ENCODE measurements at places on chromosomes 5 and 9.

DNA sequence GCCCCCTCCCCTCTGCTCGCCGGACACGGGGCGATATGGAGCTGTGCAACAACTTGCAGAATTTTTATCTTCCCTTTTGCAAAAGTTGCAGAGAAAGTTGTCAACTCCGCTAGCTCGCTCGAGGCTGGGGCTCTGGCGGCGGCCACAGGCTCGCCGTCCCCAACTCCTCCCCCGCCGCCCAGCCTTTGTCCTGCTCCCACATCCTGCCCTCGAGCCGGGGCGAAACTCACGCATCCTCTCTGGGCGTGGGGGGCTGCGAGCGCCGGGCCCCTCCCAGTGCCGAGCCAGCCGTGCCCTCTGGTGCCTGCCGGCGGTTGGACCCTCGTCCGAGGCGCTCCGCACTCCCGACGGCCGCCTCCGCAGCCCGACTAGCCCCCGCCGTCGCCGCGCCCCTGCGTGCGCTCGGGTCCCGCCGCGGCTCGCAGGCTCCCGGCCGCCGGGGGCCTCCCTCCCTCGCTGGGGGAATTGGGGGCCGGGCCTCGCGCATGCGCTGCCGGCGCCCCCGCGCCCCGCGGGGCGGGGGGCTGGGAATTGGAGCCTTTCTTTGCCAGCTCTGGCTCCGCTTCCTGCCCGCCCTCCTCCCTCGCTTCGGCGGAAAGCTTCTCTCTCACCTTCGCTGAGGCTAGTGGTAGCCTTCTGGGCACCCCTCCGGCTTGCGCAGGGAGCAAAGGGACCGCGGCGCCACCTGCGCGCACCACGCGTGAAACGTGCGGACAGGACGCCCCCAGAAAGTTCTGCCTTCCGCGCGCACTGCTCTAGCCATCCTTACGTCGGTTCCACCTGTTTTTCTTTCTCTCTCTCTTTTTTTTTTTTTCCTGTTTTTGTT is at the start of gene CCNJL:
Gene CCNJL (minus strand): TSS at position 431 of the 826 bp plus-strand sequence. CDS start 641 bp downstream, outside the sequence.
- no peak for DNase-seq

DNA sequence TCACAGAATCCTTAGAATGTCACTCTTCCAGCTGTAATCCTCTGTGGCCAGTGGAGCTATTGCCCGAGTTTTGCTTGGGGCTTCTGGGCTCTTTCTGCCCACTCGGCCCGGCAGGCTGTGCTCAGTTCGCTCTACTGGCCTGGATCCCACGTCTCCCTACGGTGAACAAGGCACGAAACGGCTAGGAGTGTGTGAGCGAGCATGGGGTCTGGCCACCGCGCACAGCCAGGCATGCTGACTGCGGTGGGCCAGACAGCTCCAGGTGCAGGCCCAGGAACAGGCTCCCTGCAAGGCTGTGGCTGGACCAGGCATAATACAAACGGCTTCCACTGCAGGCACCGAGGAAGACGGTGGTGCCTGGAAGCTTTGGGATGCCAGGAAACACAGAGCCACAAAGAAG is 2035.5 kb upstream of the ACO1 start:
- DNase-seq: no peak

- DNase-seq: no peak
These were observed 77.2 kb downstream of the PAX5 start for GRCh38 chr9:36956908-36957307.

DNA sequence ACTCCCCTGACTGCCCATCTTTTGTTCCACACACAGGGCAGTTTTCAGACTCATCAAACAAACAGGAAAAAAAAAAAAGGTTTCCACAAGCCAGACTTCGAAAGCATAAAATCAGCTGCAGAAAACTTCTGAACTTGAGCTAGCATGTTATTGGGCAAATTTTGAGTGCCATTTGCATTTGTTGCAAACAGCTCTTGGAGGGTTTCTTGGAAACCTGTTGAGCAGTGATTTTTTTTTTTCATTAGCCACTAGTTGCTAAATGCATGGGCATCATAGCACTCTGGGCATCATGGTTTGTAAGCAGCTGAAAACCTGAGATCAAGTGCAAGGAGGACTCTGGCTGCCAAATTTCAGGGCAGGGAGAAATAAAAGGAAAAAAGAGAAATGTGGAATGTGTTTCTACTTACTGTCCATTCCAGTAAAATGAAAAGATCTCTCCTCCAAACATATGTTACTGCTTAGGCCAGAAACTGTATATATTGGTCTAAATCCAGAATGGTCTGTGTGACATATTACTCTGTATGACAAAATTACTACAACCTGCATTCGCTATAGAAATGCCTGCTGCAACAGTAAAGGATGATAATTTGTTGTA is 85.2 kb upstream of the SMIM23 start:
- no peak for DNase-seq

DNA sequence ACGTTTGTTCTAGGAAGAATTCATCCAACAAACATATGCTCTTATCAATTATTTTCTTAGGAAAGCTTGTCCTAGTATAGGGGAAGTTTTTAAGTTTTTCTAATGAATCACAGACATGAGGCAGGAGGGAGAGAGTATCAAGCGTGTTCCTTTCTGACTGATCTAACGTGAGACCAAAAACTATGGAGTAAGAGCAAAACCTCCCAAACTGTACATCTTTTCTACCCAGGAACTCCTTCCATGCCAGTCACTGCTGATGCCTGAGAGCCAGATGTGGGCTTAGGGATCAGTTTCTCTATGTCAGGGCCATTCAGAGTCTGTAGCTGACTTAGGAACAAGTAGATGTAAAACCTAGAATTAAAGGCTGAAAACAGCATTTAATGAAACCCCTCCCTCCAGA is 51.7 kb upstream of the NFIB start:
- DNase-seq: no peak

GRCh38 chr5:150068961-150069645 is 17.3 kb downstream of the CSF1R start:
- no peak for DNase-seq

GRCh38 chr9:5264219-5264595 is 33.0 kb downstream of the INSL4 start:
- DNase-seq: no peak

DNA sequence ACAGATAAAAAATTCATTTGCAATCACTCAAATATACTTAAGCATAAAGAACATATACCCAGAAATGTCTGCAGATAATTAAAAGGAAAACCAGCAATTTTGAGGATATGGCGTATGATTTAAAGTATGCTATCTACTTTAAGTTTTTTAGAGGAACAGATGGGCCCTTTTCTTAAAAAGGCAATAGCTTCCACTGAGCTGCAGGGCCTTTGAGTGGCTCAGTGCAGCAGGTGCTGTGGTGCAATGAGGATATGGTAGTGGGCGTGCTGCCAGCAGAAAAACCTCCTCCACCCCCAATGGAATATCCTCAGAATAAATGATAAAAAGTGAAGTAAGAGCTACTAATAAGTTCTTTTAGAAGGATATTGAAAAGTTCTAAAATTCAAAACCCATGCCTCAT is 814.5 kb downstream of the MTRR start:
- no peak for DNase-seq

GRCh38 chr5:140141241-140141640 is 15.5 kb downstream of the IGIP start:
- DNase-seq: no peak

DNA sequence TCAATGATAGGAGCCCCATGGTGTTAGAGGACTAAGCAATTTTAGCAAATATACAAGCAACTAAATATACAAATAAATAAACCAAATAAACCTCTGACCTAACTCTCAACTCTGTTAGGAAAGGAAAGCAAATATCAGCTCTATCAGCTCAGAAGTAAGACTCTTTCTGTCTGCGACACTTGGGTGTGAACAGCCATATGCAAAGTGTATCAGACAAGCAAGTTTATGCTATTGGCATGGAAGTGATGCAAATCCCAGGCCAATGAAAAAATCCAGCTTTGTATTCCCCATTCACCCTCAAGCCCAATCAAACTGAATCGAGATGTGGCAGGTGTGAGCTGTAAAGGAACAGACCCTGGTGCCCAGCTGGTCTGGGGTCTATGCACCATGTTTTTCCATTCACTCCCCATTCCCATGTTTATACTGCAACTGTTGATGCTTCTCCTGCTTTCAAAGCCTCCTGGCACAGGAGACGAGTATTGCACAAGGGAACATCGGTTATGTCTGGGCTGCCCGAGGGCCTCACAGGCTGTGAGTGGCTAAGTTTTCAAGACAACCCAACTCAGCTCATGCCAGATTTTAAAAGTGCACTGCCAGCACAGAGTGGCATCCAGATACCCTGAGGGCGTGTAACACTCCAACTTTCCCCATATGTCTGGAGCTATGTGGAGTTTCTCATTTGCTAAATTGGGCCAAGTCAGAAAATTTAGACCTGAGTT is 73.1 kb downstream of the FEM1C start:
- DNase-seq: no peak

GRCh38 chr5:132426525-132427138 is 57.1 kb downstream of the SLC22A5 start:
- peak; percentile 83 for DNase-seq

DNA sequence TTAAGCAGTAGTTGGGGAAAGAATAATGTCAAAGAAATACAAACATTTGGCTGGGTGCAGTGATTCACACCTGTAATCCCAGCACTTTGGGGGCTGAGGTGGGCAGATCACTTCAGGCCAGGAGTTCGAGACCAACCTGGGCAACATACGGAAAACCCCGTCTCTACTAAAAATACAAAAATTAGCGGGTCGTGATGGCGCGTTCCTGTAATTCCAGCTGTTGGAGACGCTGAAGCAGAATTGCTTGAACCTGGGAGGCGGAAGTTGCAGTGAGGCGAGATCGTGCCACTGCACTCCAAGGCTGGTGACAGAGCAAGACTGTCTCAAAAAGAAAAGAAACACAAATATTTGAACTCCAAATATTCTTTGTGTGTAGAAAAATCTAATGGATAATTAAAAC is 4.7 kb downstream of the MATR3 start:
- DNase-seq: no peak

GRCh38 chr5:179326122-179326927 is 18.9 kb downstream of the ADAMTS2 start:
- DNase-seq: no peak

DNA sequence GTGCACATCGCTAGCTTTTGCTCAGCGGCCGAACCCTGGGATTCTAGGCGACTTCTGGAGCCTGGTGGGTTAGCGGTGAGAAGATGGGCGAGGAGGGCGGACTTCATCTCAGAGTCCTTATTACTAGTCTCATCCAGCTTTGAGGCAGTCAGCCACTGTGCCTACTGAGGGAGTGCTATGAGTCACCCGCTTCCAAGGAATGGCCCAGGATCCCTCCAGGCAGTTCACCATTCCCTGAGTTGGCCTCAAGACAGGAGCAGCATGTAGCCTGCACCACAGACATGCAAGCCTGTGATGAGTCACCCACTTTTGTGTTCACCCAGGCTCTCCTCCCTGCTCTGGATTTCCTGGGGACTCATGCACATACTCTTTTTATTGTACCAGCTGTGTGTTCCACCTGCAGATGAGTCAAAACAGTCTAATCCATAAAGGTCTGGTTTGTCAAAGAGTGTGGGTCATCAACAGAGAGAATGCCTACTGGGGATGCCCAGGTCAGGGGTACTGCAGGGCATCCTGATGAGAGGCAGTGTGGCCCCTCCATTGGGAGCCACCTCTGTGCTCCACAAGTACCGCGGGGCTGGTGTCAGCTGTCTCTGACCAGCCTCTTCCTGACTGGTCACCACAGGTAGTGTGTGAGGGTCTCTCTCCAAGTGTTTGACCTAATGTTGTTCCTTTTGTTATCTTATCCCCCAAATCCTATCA is 20.2 kb downstream of the SLC22A5 start:
- DNase-seq: no peak

DNA sequence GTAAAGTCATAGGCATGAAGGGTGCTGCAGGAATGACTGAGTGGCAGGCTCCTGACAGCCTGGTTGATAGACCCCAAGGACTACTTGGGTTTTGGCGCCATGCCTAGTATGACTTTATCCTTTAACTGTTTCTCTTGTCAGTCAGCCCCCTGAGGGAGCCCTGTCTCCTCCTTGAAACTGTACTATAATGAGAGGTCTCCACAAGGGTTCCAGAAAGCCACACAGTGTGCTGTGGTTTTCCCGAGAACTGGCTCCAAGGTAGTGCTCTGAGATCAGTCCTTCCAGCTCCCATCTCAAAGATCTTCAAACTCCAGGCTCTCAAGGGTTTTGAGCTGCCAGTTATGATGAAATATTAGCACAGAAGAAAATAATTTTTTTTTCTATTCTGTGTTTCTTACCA is 26.7 kb upstream of the TNC start:
- no peak for DNase-seq

DNA sequence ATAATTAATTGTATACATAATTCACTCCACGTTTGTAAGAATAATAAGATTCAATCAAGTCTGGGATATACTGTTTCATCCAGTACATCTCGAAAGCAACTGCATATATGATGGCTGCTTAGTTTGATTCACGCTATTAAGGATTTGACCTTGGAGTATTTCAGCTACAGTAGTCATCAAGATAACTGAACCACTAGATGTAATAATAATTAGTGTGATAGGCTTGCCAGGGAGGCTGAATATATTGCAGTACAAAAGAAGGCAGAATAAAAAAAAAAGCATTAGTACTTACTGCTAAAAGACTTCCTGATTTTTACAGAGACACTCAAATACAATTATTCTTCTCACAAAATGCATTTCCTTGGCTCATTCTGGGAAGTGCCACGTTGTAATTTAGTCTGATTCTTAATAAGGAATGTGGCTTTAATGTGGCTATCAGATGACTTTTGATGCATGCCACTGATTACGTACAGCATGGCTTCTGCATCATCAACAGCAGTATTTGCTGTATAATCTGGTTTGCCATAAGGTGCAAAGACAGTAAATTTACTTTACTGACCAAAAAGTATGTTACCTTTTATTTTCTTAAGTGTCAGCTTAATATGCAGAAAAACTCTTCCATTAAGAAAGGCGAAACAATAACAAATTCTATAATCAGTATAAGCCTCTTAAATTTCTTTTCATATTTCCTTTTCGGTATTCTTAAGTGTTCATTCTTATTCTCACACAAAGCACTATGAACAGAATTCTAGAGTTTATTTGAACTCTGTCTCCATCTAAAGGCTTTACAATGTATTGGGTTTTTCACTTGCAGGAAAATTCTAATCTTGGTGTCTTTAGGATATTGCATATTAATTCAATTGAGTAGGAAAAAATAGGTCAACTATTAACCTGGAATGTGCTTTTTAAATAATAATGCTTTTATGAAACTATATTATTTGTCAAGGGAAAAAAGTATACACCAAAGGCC is 166.4 kb downstream of the SLF1 start:
- DNase-seq: no peak

- no peak for DNase-seq
These were observed 137.4 kb downstream of the MED27 start for GRCh38 chr9:131942146-131942720.
